ENCODE measurements at places on chromosomes 2 and 18. TPM values are rescaled to one million over a fixed set of nuclear protein-coding genes. Genes with fewer than 3 reads are reported as not detected.

MTLN gene
- 152 TPM for total RNA-seq

ARMC9 gene
- total RNA-seq = 19.3 TPM

FOXD4L1 gene
- total RNA-seq = not detected

DNA sequence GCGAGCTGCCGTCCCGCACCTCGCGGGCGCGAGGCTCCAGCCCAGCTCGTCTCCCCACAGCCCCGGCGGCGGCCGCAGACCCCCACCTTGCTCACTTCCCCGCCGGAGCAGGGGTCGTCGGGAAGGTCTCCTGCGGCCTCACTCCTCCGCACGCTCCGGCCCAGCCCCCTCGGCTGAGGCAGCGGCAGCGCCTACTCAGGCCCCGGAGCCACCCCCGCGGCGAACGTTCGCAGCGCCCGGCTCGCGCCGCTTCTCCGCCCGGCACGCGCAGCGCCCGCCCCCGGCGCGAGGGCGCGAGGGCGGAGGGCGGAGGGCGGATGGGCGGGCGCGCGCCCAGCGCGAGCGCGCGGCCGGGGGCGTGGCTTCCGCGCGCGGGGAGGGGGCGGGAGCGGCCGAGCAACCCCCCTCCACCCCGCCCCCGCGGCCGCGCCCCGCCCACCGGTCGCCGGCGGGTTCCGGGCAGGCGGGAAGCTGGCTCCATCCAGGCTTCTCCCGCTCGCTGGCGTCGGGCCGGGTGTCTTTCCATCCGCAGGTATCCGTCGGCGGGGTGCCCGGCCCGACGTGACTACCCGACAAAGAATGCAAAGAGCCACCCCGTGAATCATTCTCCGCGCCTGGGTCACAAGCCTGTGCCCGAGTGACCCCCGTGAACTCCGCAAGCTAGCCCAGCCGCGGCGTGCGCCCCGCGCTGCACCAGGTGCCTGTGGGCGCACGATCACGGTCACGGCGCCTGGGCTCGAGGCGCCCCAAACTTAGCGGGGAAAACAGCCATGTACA is at the start of gene DTNB:
Gene DTNB, minus strand, starts transcription at position 278 of the 777 bp plus-strand sequence. CDS start 20,917 bp downstream, outside the sequence.
- no peaks in the 10 kb centered on the region for H3K36me3 ChIP-seq
- H3K27me3 ChIP-seq = no peaks in the 10 kb centered on the region
- no peaks in the 10 kb centered on the region for H3K4me1 ChIP-seq
- H3K27ac ChIP-seq = peak within 1 kb of the TSS; percentile 87
- peak within 1 kb of the TSS; percentile 84 for H3K4me3 ChIP-seq
- DNase-seq = peak; percentile 49

DNA sequence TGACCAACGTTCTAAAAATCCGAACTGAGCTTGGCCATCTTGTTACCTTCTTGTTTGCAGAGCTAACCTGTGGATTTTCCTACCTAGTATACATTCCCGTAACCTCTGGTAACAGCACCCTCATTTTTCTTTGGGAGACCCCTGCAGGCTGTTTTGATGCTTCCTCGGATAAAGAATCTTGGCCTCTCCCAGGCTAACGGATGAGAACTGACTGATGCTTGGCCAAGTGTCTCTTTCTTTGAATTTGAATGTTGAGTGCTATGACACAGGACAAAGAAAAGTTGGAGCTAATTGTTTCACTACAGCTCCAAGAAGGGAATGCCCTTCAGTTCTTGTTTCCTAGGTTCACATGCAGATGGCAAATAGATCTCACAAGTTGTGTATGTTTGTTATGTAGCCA is 19.3 kb upstream of the CAVIN2 start:
- DNase-seq = no peak
- H3K4me1 ChIP-seq = peaks cover 33% of the 10 kb centered on the region
- H3K27ac ChIP-seq = peak overlapping the region; percentile 74
- H3K36me3 ChIP-seq = no peaks in the 10 kb centered on the region
- H3K4me3 ChIP-seq = no peak overlapping the region

FRZB gene
- total RNA-seq = 11.8 TPM

RRM2 gene
- total RNA-seq = 0.59 TPM

GRCh38 chr2:86105969-86106945 is at the start of gene PTCD3:
Gene PTCD3, plus strand, starts transcription at chr2:86106235. Its CDS starts 13 bp downstream, at chr2:86106248.
- H3K27ac ChIP-seq = peak within 1 kb of the TSS; percentile 85
- peak; percentile 90 for DNase-seq

GRCh38 chr18:12645254-12645653 is 12.7 kb downstream of the SPIRE1 start:
- H3K27ac ChIP-seq = no peak overlapping the region
- H3K36me3 ChIP-seq = no peaks in the 10 kb centered on the region
- H3K4me1 ChIP-seq = peaks cover 16% of the 10 kb centered on the region
- no peak for DNase-seq
- no peaks in the 10 kb centered on the region for H3K27me3 ChIP-seq

GRCh38 chr2:9407363-9407811 is 15.9 kb downstream of the ITGB1BP1 start:
- no peak overlapping the region for H3K4me3 ChIP-seq
- H3K36me3 ChIP-seq = peaks cover 72% of the 10 kb centered on the region
- peaks cover 31% of the 10 kb centered on the region for H3K4me1 ChIP-seq
- no peak overlapping the region for H3K27ac ChIP-seq
- no peaks in the 10 kb centered on the region for H3K27me3 ChIP-seq

DNA sequence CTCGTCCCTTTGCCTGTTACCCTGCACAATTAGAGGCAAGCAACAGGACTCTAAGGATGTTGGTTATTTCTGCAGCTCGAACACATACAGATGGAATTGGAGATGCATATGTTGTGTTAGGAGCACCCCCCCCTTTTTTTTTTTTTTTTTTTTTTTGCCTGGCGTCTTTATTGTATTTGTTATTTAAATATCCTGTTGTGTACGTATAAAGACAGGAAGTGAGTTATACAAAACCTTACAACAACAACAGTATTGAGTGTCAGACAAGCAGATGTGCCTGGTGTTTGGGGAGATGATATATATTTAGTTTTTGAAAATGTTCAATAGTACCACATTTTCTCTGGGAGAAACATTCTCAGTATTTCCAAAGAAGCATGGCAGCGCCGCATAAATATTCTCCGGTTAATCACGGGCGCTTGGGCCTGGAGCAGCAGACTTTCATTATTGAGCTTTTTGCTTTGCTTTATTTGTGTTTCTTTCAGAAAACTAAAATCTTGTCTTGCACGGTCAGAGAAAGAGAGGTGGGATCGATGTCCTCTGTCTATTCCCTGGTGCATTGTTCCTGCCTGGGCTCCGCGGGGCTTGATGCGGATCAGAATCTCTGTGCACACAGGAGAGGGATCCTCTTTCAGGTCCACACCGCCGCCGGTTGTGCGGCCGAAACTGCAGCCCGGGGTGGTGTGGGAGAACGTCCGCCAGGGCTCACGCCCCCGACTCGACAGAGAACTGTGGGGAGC is 23.2 kb upstream of the ZNF516 start:
- peak overlapping the region; percentile 83 for H3K27ac ChIP-seq
- DNase-seq = peak; percentile 34
- H3K4me1 ChIP-seq = no peaks in the 10 kb centered on the region
- H3K4me3 ChIP-seq = peak overlapping the region; percentile 32
- no peaks in the 10 kb centered on the region for H3K36me3 ChIP-seq

DNA sequence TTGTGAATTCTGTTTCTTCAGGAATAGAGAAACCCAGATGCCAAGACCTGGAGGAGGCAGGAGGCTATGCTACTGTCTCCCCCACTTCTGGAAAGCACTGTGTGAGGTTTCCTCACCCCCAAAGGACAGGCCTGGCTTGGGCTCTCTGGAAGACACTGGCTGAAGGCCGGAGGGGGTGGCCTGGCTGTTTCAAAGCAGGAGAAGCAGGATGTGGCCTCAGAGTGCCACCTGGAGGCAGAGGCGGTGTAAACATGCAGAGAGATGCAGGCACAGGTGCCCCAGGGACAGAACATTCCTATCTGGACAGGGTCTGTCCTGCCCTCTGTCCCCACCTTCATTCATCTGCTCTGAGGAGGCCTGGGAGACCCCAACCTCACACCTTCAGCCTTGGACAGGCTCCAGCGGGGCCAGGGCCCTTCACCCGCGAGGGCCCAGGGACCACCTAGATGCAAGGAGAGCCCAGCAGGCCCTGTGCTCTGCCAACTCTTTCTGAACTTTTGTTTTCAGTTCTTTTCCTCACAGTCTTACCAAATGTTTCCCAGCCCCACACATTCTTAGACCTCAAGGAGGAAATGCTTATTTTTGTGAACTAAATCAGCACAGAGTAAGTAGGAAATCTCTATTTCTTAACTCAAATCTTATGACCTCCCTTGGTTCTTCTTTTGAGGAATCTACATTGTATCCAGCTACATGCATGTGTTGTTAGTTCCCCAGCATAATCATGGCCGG is 79.2 kb downstream of the LONRF2 start:
- DNase-seq = no peak
- peak overlapping the region; percentile 43 for H3K27ac ChIP-seq
- H3K4me1 ChIP-seq = peaks cover 4% of the 10 kb centered on the region
- H3K36me3 ChIP-seq = no peaks in the 10 kb centered on the region
- H3K4me3 ChIP-seq = no peak overlapping the region

DNA sequence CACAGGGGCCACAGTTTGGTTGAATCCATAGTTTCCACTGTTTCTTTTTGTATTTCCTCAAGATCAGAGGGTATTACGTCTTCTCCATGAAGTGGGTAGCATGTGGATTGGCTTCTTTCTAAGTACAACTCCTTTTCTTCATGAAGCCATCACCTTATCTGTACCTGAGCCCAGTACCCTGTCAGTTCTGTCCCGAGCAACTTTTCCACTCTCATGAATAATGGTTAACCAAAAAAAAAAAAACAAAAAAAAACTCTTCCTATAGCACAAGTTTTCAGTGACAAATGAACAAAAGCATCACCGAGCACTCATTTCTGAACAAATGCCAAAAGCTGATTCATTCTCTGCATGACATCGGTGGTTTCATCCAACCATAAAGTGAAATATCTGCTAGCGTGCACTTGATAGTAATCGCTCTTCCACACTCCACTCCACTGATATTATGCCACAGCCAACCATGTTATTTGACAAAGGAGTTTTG is 53.0 kb upstream of the CCDC150 start:
- H3K27me3 ChIP-seq = no peaks in the 10 kb centered on the region
- no peaks in the 10 kb centered on the region for H3K36me3 ChIP-seq
- no peak for DNase-seq
- no peak overlapping the region for H3K27ac ChIP-seq

MYO3B gene
- 0.63 TPM for total RNA-seq

DNA sequence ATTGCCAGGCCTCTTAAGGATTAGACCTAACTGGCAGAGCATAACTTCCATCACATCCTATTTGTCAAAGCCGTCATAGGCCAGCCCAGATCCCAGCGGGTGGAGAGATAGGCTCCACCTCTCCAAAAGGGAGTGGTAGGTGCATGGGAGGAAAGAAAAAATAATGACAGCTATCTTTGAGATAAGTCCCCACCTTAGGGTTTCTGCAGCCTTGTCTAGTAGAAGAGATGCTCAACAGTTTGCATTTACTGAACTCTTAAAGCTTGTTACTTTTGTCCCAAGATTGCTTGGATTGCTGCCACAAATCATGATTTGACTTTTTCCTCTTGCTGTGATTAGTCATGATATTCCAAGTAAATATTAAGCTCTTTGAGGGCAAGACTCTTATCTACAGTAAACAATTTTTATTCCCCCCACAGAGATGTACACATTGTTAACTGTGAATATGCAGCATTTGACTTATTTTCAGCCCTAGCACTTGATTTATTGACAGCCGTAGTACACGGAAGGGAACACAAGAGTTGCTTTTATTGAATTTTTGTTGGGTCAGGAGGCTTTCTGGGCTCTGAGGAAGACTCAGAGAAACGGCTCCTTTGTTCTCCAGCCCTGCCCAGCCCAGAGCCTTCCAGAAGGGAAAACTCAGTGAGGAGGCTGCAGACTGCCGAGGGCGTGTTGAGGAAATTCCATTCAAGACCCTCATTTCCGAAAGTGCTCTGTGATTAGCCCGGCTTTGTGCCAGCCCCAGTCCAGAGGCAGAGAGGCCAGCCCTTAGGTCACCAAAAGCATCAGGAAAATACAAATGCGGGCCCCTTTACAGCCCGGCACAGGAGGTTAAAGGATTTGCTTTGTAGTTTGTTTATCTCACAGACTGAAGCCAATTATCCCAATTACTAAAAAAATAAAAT is 75.5 kb upstream of the ZNF532 start:
- H3K27ac ChIP-seq = peak overlapping the region; percentile 68
- no peaks in the 10 kb centered on the region for H3K36me3 ChIP-seq
- H3K4me1 ChIP-seq = no peaks in the 10 kb centered on the region
- DNase-seq = peak; percentile 20
- H3K4me3 ChIP-seq = no peak overlapping the region
- H3K27me3 ChIP-seq = no peaks in the 10 kb centered on the region

PLCL1 gene
- 8.0 TPM for total RNA-seq

GRCh38 chr2:147577323-147577997 is 267.4 kb upstream of the ACVR2A start:
- no peak overlapping the region for H3K4me3 ChIP-seq
- no peaks in the 10 kb centered on the region for H3K4me1 ChIP-seq
- H3K36me3 ChIP-seq = no peaks in the 10 kb centered on the region
- H3K27me3 ChIP-seq = no peaks in the 10 kb centered on the region
- DNase-seq = no peak

- no peaks in the 10 kb centered on the region for H3K36me3 ChIP-seq
- no peaks in the 10 kb centered on the region for H3K27me3 ChIP-seq
- DNase-seq = no peak
- no peak overlapping the region for H3K27ac ChIP-seq
- no peaks in the 10 kb centered on the region for H3K4me1 ChIP-seq
Measured at GRCh38 chr2:30981096-30981495, 157.1 kb downstream of the GALNT14 start.

TMEM17 gene
- total RNA-seq = 5.9 TPM

GRCh38 chr2:222656526-222657446 is 894 bp upstream of the FARSB start:
- H3K27ac ChIP-seq = no peak overlapping the region
- H3K36me3 ChIP-seq = no peaks in the 10 kb centered on the region
- H3K4me3 ChIP-seq = peak overlapping the region; percentile 79
- no peak for DNase-seq

- no peak overlapping the region for H3K4me3 ChIP-seq
- H3K27me3 ChIP-seq = no peaks in the 10 kb centered on the region
- no peak for DNase-seq
- no peaks in the 10 kb centered on the region for H3K4me1 ChIP-seq
- H3K36me3 ChIP-seq = peaks cover 2% of the 10 kb centered on the region
- H3K27ac ChIP-seq = no peak overlapping the region
Measured at GRCh38 chr2:112073875-112074274, 18.8 kb downstream of the TMEM87B start.

DNA sequence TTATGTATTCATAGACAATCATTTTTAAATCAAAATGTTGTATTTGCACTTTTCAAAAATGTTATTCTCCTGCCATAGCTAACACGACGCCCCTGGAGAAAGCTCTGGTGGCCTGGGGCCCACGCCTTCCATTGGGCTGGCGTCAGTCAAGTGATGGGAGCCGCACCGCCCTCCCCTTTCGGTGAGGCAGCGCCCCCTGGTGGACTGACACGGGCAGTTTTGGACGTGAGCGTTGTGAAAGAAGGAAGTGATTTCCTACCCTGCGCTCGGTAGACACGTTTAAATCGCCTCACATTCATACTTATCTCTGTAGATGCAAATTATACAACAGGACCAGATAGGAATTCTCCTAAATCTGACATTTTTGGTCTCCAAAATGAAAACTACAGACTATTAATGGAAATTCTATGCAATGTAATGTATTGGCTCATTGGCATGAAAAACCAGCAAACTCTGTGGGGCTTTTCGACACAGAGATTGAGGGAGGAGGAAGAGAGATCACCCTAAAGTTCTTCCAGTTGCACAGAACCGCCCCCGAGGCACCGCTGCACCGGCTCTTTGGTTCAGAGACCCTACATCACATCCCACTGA is 326.2 kb upstream of the SOX11 start:
- peak; percentile 53 for DNase-seq
- no peak overlapping the region for H3K27ac ChIP-seq
- H3K36me3 ChIP-seq = no peaks in the 10 kb centered on the region
- H3K4me3 ChIP-seq = no peak overlapping the region

RBM43 gene
- total RNA-seq = 13.6 TPM

- H3K4me3 ChIP-seq = no peak overlapping the region
- no peaks in the 10 kb centered on the region for H3K4me1 ChIP-seq
- H3K27ac ChIP-seq = peak overlapping the region; percentile 70
- H3K36me3 ChIP-seq = no peaks in the 10 kb centered on the region
- H3K27me3 ChIP-seq = no peaks in the 10 kb centered on the region
- no peak for DNase-seq
Measured at GRCh38 chr2:101766871-101767739, 69.6 kb downstream of the MAP4K4 start.

Data from tibial nerve (tissue), 4 donors.